Activated CD4-positive, alpha-beta T cell treated with anti-CD3 and anti-CD28 coated beads for 1 hour (primary cell): ENCODE measurements at places on chromosomes 7 and 10.
A peak's percentile ranks its signal among the peaks of the same experiment; 100 is the strongest.

- no peak for DNase-seq
Observed at GRCh38 chr7:79504607-79505389, 51.3 kb upstream of the MAGI2 start.

DNA sequence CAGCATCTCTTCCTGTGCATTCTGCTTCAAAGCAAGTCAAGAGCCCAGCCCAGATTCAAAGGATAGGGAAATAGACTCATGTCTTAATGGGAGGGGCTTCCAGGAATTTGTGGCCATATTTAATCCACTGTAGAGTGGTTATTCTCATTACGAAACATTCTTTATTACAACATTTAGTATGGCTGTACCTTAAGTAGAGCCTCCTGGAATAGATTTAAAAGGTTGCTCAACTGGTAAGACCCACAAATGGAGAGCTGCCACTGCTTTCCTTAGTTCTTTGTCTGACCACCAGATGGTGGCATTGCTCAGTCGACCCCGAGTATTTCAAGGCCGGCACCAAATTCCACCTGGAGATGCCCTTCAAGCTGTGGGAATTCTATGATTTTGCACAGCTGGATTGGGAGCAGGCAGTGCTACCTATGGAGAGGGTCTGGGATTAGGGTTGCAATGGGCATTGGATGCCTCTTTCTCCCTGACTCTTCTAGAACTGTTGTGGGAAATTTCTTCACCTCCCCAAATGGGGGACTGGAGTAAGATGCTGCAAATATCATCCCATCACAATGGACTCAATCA lies 102.2 kb downstream of the RBM20 start:
- peak; percentile 24 for DNase-seq

- no peak for DNase-seq
Observed at GRCh38 chr10:101767966-101768790, 7.7 kb downstream of the FGF8 start.

DNA sequence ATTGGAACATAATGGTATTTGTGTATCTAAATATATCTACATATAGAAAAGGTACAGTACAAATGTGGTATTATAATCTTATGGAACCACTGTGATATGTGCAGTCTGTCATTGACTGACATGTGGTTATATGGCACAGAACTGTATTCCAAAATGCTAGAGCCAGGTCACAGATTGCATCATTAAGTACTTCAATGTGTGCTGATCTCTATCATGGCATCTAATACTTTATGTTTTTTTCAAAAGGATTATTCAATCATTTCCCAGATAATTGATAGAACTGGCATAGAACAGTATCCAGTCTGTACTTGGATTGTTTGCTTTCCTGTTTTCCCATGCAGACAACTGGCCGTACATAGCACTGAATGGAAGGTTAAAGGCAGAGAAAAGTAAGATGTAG lies 662.7 kb downstream of the PARD3 start:
- DNase-seq, result no peak

GRCh38 chr10:66852811-66853210 lies 73.0 kb upstream of the LRRTM3 start:
- no peak for DNase-seq

- no peak for DNase-seq
Observed at GRCh38 chr10:72552857-72553256, 73.0 kb downstream of the MICU1 start.

GRCh38 chr10:12862459-12862858 lies 139.1 kb downstream of the CCDC3 start:
- no peak for DNase-seq

DNA sequence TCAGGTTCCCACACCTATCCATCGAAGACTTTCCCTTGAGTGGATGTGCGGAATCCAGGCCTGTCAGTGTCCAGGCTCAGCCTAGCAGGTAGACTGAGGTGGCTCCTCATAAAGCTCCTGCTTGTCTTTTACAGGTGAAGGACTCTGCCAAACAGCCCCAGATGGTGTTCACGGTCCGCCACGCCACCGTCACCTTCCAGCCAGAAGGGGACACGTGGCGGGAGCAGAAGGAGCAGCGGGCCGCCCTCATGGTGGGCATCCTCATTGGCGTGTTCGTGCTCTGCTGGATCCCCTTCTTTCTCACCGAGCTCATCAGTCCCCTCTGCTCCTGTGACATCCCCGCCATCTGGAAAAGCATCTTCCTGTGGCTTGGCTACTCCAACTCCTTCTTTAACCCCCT lies 13.9 kb downstream of the HTR5A start:
- no peak for DNase-seq

DNA sequence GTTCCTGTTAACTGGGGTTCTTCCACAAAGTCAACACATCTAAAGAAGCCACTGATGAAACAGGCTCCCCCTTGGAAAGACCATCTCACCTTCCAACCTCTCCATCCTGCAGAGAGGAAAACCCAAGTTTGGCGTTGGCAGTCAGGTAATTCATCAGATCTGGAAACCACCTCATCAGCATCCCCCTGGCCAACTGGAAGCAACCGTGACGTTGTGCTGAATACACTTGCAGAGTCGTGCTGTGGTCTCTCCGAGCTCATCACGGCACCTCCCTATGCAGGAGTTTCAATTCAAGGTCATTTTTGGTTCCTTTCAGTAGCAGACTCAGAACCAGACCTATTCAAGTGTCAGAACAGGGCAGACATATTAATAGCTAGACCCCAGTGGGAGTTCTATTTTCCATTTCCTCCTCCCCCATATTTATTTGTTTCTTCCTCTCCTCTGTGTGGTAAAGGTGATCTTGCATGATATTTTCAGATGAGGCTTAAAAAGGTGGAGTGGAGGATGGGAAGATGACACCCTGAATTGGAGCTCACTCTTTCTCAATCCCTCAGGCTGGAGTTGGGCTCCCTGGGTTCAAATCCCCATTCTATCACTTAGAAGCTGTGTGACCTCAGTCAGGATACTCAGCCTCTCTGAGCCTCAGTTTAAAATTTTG lies 149.1 kb upstream of the ADO start:
- DNase-seq, result no peak

GRCh38 chr10:114604357-114605130 lies 53.5 kb downstream of the ABLIM1 start:
- DNase-seq, result no peak

DNA sequence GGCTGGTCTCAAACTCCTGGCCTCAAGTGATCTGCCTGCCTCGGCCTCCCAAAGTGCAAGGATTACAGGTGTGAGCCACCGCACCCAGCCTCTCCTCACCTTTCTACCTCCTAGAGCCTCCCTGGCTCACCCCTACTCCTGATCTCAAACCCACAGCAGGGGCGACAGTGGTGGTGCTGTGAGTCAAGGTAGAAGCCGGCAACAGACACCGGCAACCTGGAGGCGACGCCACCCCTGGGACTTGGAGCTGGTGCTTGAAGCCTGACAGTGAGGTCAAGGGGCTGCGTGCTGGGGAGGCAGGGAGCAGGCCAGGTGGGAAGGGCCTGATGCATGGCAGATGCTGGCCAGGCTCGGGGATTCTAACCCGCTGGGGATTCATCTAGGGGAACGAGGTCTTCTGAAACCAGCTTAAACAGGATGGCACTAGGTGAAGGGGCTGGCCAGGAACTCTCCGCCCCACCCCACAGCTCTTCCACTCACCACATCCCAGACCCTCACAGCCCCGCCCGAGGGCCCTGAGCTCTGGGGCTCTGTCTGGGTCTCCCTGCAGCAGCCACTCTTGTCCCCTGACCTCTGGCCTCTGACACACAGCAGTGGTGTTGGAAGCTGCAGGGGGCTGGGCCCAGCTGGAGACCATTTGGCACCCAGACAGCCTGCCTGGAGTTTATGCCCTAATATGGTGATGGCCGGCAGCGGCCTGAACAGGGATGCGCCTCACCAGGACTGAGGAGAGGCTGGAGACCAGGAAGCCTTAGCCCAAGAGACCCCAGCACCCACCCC lies 16.4 kb downstream of the KCNH2 start:
- DNase-seq, result no peak

GRCh38 chr7:139339025-139339424 lies 2.1 kb upstream of the FMC1 start:
- no peak for DNase-seq

- DNase-seq, result no peak
Observed at GRCh38 chr10:133226251-133226808, 3.7 kb upstream of the UTF1 start.

DNA sequence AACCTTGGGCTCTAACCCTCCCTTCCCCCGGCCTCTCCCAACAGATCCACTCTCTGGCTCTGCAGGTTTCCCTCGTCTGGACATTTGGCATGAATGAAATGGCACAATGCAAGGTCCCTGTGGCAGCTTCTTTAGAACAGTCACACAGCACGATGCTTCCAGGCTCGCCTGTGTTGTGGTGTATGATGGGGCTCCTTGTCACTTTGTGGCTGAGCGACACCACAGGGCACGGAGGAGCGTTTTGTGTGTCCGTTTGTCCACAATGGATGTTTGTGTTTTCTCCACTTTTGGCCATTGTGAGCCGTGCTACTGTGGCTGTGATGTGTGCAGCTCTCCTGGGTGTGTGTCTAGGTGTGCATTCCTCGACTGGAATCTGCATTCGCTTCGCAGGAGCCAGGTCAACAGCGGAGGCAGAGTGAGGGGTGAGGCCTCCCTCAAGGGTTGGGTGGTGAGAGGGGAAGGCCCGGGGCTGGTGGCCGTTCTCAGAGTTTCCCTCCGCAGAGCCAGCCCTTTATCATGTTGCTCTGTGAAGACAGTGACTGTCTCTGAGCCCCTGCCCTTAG lies 22.3 kb upstream of the SHH start:
- DNase-seq, result no peak

DNA sequence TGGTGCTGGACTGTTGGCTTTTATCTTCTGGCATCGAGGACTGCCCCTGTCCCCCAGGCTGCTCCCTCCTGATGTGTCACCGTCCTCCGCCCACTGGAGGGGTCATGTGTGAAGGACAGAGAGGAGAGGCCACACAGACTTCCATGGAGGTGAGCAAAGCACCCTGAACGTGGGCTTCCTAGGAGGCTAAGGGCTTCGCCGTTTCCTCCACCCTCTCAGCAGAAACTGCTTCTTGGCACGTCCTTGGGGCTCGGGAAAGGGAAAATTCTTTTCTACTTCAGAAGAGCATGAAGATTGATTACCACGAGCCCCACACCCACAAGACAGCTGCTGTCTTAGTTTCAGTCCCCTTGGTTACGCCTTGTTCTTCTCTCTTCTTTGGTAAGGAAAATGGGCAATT lies 218.2 kb downstream of the CCDC3 start:
- no peak for DNase-seq

- no peak for DNase-seq
Observed at GRCh38 chr10:110803830-110804338, 67.8 kb upstream of the PDCD4 start.

DNA sequence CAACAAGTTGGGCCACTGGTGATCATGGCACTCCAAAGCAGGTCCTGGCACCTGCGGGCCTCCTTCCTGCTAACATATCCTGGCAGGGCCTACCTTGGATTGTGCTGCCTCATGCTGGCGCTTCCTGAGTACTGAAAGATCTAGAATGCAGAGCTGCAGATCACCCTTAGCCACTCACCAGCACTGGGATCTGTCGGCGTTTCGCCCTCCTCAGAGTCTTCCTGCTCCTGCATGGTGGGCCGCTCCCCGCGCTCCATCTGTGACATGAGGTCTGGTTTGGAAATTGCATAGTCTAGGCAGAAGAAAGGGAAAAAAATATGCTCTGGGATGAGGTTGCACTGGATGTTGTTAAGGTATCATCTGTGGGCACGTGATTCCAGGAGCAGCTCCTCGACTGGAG lies 10.0 kb downstream of the ZNF777 start:
- DNase-seq, result no peak

DNA sequence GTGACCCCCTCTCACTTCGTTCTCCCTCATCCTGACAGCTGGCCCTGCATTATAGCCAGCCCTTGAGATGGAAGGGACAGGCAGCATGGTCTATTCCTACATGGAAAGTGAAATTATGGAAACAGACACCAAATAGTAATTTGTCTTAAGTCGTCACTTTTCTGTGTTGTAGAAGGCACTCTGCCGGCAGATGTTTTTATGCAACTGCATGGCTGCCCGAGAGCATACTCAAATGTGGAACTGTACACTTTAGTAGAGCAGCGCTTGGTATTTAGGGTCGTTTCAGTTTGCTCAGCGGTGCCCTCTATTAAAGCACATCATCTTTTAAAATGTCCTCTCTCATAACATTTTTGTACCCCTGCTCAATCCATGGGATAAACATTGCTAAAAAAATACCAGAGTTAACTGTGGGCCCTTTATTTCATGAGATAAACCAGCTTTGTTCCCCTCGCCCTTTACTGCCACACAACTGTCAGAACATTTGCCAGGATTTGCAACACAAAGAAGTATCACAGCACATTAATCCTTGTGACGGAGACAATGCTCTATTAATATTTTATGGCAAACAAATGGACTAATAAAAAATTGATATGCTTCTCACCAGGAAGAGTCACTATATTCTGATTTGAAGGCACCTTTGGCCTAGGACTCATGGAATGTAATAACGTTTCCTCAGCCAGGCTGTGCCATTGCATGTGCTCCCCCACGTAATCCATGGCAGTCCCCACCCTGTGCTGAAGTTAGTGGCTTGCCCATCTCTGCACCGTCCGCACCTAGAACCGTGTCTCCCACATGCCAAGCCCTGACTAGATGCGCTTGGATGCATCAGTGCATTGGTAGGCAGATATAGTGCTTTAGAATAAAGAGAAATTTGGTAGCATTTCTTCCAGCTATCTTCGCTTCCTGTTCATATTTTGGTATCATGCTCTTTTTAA lies 221.3 kb downstream of the PAXIP1 start:
- DNase-seq, result no peak

DNA sequence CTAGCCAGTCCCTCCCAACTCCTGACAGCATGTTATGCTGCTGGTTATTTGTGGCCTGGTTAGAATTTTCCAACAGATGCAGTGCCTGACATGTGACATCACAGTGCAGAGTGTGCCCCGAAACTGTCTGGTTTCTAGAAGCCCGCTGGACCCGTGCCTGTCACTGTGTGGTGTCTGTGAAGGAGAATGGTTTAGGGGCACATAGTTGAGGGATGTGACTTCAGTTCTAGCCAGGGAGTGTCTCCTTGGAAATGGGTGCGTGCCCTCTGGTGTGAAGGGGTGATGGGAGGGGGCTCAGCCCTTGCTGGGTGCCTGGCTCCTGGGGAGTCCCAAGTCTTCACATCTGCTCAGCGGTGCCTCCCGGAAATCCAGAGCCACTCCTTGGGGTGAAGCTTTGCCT lies 303.6 kb downstream of the GLRX3 start:
- DNase-seq, result no peak

- DNase-seq, result no peak
Observed at GRCh38 chr7:128783143-128783861, 7.7 kb upstream of the OPN1SW start.

DNA sequence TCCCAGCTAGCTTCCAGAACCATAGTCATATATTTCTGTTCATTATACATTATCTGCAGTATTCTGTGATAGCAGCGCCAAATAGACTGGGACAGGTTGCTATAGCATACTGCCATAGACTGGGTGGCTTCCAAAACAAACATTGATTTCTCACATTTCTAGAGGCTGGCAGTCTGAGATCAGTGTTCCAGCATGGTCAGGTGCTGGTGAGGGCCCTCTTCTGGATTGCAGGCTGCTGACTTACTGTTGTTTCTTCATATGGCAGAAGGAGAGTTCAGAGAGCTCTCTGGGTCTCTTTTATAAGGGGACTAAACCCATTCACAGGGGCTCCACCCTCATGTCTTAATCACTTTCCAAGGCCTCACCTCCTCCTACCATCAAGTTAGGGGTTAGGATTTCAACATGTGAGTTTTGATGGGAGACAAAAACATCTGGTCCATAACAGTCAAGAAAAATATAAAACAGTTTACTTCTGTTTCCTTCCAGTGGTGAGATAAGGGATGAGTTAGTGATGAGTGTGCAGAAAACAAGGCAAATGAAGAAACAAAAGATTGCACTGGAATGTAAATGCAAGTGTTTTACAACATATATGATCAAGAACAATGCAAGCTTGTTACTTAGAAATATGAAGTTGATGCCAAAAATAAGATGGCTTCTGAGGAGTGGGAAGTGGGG lies 399.0 kb upstream of the C7orf33 start:
- DNase-seq, result no peak
